ENCODE measurements at places on chromosomes 5 and 9. TPM values are rescaled to one million over a fixed set of nuclear protein-coding genes. Genes with fewer than 3 reads are reported as not detected.

The NAIP gene
- total RNA-seq, result 1.9 TPM

The SNCAIP gene
- 19.8 TPM for total RNA-seq

The AK8 gene
- total RNA-seq, result 0.30 TPM

The C9 gene
- total RNA-seq, result not detected

The AIF1L gene
- total RNA-seq, result 16.4 TPM

The APBA1 gene
- 1.6 TPM for total RNA-seq

The ST8SIA4 gene
- 8.7 TPM for total RNA-seq

Data from epithelial cell of umbilical artery (primary cell).